ENCODE measurements at places on chromosomes 13 and 19. TPM values are rescaled to one million over a fixed set of nuclear protein-coding genes. Genes with fewer than 3 reads are reported as not detected.

Gene SOX1
- polyA plus RNA-seq, result not detected

Gene CYTH2
- polyA plus RNA-seq, result 51.9 TPM

Gene STAP2
- 12.4 TPM for polyA plus RNA-seq

Gene FAM216B
- not detected for polyA plus RNA-seq

Gene SIGLEC5
- polyA plus RNA-seq, result 0.47 TPM

Gene IRF3
- polyA plus RNA-seq, result 84.9 TPM

Gene KBTBD7
- polyA plus RNA-seq, result 5.1 TPM

Gene TLE6
- 2.4 TPM for polyA plus RNA-seq

Gene CBY2
- not detected for polyA plus RNA-seq

Gene C5AR1
- 19.0 TPM for polyA plus RNA-seq

Gene SHD
- polyA plus RNA-seq, result 0.04 TPM

Gene USHBP1
- 6.6 TPM for polyA plus RNA-seq

All from urinary bladder (tissue), 4 donors.